Stimulated activated memory B cell treated with anti-CD40 and anti-IgM and Interleukin-4, amounts not matched to agents 10 μg/mL and 1 μg/mL and 100 μg/mL, for 72 hours (primary cell): ENCODE measurements at places on chromosomes 13 and 19.

GRCh38 chr19:10687518-10688288 lies 13.5 kb upstream of the QTRT1 start:
- no peak for ATAC-seq

DNA sequence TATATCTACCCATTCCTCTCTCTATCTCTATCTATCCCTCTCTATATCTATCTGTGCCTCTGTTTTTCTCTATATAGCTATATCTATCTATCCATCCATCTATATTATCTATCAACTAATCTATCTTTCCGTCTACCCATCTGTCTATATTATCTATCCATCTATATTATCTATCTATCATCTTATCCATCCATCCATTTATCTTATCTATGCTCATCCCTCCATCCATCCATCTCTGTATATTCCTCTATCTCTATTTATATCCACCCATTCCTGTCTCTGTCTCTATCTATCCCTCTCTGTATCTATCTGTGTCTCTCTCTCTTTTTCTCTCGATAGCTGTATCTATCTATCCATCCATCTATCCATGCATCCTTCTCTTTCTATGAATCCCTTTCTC lies 14.2 kb downstream of the PTGER1 start:
- no peak for ATAC-seq

- no peak for ATAC-seq
Observed at GRCh38 chr13:92103689-92104153, 705.3 kb downstream of the GPC5 start.

DNA sequence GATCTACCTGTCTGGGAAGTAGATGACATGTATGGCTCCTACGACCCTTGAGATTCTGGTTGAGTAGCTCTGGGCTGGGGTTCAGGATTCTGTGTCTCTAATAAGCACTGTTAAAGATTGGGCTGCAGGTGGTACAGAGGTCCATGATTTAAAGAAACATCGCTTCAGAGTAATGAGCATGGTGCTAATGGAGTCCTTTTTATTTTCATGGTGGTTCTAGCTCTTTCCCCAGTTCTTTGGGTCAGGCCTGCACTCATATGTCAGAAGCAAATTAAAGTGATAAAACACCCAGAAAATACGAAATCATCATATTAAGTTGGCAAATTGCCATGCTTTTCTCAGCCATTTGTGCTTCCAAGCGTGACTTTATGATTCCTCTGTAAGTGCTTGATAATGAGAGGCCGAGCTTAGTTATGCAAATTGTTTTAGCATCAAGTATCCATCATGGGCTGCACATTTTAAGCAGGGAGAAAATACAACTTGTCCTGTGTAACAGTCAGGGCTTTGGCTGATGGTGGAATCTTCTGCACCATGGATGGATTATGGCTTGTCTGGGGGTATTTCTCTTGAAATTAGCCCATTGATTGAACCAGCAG lies 45.1 kb downstream of the MTUS2 start:
- peak; percentile 6 for ATAC-seq

- ATAC-seq, result no peak
Observed at GRCh38 chr13:100541897-100542825, 46.4 kb downstream of the GGACT start.
